ENCODE measurements at places on chromosomes 13 and 19.
A peak's percentile ranks its signal among the peaks of the same experiment; 100 is the strongest.

DNA sequence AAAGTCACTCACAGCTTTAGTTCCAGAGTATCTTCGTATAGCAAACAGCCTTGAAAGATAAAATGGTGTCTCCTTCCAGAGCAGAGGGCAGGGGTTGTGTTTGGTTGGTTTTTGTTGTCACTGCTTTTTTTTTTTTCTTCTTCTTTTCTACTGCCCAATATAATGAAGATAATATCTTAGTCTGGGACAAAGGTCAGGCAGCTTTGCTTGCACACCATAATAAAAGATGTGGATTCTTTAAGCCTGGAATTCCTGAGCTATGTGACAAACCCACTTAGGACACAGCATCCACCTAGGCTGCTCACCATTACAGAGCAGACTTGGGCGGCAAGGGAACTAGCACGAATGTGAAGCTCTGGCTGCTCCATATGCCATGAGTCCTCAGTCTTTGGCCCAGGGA lies 165.6 kb upstream of the MIR17HG start:
- no peak for DNase-seq

GRCh38 chr19:16217716-16218451 lies 20.2 kb downstream of the AP1M1 start:
- DNase-seq = no peak

- no peak for DNase-seq
These were observed 767 bp upstream of the GADD45B start for GRCh38 chr19:2475018-2475701.

- no peak for DNase-seq
These were observed 26.3 kb downstream of the BCAT2 start for GRCh38 chr19:48784527-48784926.

- DNase-seq = no peak
These were observed 930 bp downstream of the ZNF136 start for GRCh38 chr19:12163826-12164225.

- DNase-seq = no peak
These were observed 807 bp downstream of the MISP3 start for GRCh38 chr19:14073261-14073924.

GRCh38 chr19:17718550-17718946 lies 732 bp upstream of the MAP1S start:
- no peak for DNase-seq

GRCh38 chr19:8488365-8488764 lies 14.1 kb downstream of the PRAM1 start:
- DNase-seq = no peak

- no peak for DNase-seq
These were observed 28.6 kb upstream of the SLC15A1 start for GRCh38 chr13:98781045-98781444.

DNA sequence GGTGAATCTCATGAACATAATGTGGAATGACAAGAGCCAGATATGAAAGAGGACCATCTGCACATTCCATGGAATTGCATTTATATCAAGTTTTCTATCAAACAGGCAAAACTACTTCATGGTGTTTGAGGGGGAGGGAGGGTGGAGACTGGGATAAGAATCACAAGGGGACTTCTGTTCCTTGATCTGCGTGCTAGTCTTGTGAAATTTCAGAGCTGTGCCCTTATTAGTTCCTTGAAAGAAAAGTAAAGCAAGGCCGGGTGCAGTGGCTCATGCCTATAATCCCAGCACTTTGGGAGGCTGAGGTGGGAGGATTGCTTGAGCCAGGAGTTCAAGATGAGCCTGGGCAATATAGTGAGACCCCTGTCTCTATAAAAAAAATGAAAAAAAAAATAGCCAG lies 30.2 kb upstream of the CEBPG start:
- no peak for DNase-seq

DNA sequence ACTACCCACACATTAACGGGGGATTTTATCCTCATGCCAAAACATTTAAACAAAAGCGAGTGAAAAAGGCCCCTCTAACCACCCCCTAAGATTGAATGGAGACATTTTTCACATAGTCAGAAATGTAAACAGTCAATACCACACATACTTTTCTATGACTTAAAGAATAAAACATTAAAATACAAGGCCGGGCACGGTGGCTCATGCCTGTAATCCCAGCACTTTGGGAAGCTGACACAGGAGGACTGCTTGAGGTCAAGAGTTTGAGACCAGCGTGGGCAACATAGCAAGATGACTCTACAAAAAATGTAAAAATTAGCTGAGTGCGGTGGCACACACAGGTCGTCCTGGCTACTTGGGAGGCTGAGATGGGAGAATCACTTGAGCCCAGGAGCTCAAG lies 47.3 kb downstream of the MPHOSPH8 start:
- no peak for DNase-seq

DNA sequence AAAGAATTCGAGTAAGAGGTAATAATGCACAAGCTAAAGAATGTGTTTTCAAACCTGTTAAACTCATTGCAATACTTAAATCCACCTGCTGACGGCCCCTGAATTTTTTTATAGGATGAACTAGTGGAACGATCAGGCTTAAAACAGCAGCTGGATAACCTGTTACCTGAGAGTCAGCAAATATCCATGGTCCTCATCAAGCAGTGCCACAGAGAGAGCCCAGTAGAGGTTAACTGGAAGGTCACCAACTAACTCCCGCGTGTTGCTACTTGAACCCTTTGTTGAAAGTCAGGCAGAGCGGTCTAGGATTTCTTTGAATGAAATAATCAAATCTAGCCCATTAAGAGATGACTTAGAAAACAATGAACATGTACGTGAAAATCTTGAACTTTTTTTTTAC lies 47.6 kb upstream of the SPRY2 start:
- no peak for DNase-seq

- DNase-seq = peak; percentile 97
These were observed 8.4 kb downstream of the F2RL3 start for GRCh38 chr19:16897029-16897855.

- no peak for DNase-seq
These were observed 40.8 kb downstream of the UNC13A start for GRCh38 chr19:17647071-17648020.

DNA sequence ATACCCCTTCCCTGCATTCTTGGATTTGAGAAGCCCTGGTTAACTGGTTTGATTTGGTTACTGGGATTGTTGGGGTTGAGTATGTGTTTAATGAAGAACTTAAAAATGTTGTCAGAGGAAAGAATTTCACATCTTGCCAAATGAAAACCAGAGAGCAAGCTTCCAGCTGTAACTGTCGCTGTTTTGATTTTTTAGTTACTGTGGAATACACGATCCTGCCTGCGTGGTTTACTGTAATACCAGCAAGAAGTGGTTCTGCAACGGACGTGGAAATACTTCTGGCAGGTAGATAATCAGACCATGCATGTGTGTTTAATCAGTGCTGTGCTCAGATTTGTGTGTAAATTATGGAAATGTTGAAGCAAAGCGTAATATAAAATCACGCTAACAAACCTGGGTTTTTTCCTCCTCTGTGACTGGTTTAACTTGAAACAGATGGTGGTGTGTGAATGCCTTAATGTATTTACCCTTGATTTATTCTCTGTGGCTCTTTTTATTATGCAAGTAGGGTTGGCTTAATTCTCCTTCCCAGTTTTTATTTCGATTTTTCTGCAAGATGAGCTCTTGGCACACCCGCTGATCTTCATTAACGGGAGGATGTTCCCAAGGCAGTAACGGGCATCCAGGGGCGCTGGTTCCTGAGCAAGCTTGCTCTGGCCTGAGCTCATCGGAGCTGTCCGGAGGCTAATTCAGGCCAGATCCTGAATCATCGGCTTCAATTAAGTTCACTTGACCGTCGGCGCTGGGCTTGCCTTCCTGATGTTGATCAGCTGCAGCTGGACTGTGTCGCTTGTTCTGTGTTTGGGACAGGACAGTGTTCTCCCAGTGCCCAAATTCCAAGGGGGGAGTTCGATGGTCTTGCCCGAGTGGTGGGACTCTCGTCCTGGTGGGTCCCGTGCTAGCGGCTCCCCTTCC lies 16.0 kb downstream of the UPF1 start:
- no peak for DNase-seq

DNA sequence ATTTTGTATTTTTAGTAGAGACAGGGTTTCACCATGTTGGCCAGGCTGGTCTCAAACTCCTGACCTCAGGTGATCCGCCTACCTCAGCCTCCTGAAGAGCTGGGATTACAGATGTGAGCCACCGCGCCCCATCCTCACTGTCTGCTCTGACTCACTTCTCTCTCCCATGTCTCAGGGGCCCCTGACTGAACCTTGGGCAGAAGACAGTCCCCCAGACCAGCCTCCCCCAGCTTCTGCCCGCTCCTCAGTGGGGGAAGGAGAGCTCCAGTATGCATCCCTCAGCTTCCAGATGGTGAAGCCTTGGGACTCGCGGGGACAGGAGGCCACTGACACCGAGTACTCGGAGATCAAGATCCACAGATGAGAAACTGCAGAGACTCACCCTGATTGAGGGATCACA lies 5.0 kb downstream of the SIGLEC9 start:
- no peak for DNase-seq
